ENCODE measurements at places on chromosomes 12 and 14.

DNA sequence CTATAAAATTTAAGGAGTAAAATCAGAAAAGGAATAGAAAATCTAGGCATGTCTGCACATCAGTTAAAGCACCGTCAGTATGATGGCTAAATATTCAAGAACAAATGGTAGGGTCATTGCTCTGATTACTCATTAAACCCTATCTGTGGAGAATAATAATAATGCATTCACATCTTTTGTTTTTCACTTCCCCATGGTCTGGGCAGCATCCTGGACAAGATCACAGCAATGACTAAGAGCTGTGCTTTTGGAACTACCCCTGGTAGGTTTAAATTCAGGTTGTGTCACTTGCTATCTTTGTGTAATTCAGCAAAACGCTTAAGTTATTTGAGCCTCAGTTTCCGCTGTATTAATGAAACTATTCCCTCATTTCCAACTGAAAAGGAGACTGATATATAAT, 33.1 kb downstream of the C12orf42 start:
- H3K4me3 ChIP-seq, result no peak overlapping the region
- no peak overlapping the region for H3K27ac ChIP-seq
- H3K4me1 ChIP-seq, result no peaks in the 10 kb centered on the region

DNA sequence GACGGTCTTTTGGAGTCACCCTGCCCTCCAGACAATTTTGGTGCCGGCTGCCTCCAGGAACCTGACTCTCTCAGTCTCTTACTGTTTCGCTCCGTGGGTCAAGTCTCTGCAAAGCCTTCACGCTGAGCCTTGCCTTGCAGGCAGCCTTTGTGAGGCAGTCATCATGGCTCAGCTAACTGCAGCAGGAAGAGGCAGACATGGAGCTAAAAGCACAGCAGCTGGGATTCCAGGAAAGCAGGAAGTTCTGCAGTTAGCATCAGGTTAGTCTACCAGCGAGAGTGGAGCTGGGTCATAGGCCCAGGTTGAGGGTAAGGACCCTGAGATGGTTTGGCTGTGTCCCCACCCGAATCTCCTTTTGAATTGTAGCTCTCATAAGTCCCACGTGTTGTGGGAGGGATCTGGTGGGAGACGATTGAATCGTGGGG, 305.4 kb downstream of the PCNX1 start:
- H3K36me3 ChIP-seq, result no peaks in the 10 kb centered on the region
- no peaks in the 10 kb centered on the region for H3K4me1 ChIP-seq
- peaks cover 4% of the 10 kb centered on the region for H3K27me3 ChIP-seq
- no peak overlapping the region for H3K4me3 ChIP-seq
- H3K27ac ChIP-seq, result no peak overlapping the region

DNA sequence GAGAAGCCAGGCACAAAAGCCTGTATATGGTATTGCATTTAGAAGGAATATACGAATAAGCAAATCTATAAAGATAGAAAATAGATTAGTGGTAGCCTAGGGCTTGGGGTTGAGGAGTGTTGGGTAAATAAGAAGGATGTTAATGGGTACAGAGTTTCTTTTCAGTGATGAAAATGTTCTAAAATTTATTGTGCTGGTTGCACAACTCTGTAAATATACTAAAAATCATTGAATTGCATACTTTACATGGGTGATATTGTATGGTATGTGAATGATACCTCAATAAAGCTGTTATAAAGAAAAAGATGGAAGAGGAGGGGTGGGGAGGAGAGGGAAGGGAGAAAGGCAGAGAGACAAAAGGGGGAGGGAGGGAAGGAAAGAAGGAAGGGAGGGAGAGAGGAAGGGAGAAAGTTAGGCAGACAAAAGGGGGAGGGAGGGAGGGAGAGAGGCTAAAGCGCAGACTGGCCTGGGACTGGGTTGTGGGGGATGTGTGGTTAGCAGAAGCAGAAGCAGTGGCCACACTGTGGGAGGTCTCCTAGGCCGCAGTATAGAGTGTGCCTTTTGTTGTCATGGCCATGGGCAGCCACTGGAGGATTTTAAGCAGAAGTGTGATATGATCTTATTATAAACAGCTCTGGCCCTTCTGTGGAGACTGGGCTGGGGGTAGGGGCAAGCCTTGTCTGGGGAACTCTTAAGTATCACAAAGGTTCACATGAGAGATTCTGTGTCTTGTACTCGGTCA, 73.6 kb upstream of the ELK3 start:
- H3K4me3 ChIP-seq, result no peak overlapping the region
- H3K4me1 ChIP-seq, result no peaks in the 10 kb centered on the region
- no peak overlapping the region for H3K27ac ChIP-seq
- H3K36me3 ChIP-seq, result no peaks in the 10 kb centered on the region
- no peak for DNase-seq
- H3K27me3 ChIP-seq, result no peaks in the 10 kb centered on the region

- no peaks in the 10 kb centered on the region for H3K27me3 ChIP-seq
- H3K4me1 ChIP-seq, result no peaks in the 10 kb centered on the region
- no peak overlapping the region for H3K27ac ChIP-seq
These were observed 48.6 kb upstream of the PPP1R12A start for GRCh38 chr12:79983492-79983891.

DNA sequence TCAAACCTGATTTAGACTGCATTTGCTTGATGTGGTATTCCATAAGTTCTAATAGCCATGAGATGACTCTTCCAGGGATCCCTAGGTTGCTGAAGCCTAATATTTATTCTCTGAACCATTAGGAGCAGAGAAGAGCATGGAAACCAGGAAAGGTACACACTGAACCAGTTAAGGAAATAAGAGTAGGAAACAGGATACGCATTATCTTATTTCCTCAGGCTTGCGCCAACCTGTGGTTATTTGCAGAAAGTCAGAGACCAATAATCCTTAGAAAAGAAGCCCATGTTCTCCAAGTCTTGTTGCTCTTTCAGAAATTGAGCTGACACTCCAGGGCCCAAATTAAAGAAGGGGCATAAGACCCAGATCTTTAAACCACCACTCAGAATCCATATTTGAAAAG, 41.8 kb upstream of the SMUG1 start:
- no peak overlapping the region for H3K4me3 ChIP-seq
- no peak for DNase-seq
- H3K27ac ChIP-seq, result no peak overlapping the region

DNA sequence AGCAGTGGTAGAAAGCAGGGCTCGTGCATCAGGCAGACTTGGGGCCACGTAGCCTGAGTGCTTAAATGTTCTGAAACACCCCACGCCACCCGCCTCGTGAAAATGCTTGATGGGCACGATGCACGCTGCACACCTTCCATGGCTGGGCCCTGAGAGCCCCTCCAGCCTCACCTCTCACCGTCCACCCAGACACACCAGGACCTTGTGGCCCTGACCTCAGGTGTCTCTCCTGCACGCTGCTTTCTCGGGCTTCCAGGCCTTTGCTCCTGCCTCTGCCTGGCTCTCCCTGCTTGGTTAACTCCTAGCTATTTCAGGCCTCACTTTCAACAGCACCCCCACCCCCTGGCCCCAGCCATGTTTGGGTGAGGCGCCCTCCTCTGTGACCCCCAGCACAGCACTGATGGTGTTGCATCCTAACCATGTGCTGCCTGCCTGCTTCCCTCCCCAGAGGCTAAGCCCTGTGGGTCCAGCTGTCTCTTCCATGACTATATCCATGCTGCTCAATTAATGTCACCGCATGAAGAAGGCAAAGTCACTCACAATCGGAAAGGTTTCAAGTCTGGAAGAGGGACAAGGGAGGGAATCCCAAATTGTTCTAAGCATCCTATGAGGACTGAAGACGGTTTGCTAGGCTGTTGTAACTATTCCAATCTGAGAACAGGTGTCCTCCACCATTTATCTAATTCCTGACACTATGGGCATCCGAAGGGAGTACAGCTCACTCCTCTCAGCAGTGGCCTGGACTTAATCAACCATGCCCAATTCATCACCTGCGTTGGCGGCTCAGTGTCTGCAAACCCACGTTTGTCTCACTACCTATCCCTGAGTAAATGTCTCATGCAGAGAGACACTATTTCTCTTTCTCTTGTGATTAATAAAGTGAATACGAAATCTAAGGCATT, 82.2 kb downstream of the CCDC88C start:
- no peak overlapping the region for H3K4me3 ChIP-seq
- 0 out of 2 replicates have a peak, but pooled peaks cover 6% of the 10 kb centered on the region for H3K36me3 ChIP-seq
- H3K27me3 ChIP-seq, result no peaks in the 10 kb centered on the region

DNA sequence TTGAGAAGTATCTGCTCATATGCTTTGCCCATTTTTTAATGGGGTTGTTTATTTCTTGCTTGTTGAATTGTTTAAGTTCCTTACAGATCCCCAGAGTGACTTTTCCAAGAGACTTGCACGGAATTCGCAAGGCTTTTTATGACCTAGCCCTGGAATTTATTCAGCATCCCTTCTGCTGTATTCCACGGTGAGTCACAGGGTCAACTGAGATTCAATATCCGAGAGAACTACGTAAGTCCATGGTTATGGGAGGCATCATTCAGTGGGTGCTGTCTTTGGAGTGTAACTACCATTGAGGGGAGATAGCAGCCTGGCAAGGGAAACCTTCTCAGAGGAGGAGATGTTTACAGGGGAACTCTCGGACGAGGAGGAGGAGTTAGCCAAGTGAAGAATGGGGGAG, 20.9 kb upstream of the GPRC5A start:
- H3K27ac ChIP-seq, result no peak overlapping the region
- no peaks in the 10 kb centered on the region for H3K27me3 ChIP-seq
- DNase-seq, result no peak
- no peak overlapping the region for H3K4me3 ChIP-seq
- peaks cover 19% of the 10 kb centered on the region for H3K4me1 ChIP-seq
- H3K36me3 ChIP-seq, result no peaks in the 10 kb centered on the region

DNA sequence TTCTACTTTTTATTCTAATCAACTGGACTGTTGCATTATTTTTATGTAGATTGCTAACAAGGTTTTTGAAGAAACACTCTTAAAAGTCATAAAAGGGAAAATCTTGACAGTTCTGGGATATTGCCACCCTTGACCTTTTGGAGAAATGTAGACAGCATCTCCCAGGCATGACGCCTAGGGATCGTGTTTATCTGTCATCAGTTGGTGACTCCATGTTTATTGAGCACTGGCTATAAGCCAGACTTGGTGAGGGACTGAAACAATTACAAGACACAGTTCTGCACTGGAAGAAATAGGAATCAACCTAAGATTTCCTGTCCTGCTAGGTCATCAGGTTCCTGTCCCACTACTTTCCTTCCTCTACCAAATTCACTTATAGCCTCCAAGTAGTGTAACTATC, 34.5 kb downstream of the HMGA2 start:
- H3K27ac ChIP-seq, result no peak overlapping the region
- DNase-seq, result no peak
- H3K4me1 ChIP-seq, result no peaks in the 10 kb centered on the region
- no peaks in the 10 kb centered on the region for H3K36me3 ChIP-seq
- H3K27me3 ChIP-seq, result no peaks in the 10 kb centered on the region
- no peak overlapping the region for H3K4me3 ChIP-seq

DNA sequence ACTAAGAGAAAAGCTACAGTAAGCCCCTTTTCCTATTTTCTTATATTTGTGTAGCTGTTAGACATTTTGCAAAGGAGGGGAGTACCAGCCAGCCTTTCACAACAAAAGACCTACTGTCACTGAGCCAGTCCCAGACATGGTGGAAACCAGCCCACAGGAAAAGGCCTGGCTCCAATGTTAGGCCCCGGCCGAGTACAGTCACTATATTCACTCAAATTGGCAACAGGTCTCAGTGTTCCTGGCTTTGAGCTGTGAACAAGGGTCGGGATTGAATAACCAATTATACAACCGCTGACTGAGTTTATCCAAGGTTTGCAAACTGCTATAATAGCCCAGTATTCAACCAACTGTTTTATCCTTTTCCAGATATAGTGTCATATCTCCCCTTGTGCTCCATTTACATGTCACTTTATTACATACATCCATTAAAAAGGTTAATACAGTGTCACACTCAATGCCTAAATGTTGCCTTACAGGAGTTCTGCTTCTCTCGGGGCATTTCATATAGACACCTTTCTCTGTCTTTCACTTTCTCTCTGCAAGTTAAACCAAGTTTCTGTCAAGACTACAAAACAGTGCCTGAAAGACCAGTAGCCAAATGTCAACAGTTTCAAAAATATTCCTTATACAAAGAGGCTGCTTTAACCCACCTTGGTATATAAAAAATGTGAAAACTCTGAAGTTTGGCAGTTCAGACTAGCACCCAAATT, 178.1 kb downstream of the SOX5 start:
- no peak for DNase-seq
- no peaks in the 10 kb centered on the region for H3K27me3 ChIP-seq
- no peaks in the 10 kb centered on the region for H3K36me3 ChIP-seq
- no peak overlapping the region for H3K27ac ChIP-seq
- H3K4me1 ChIP-seq, result no peaks in the 10 kb centered on the region
- no peak overlapping the region for H3K4me3 ChIP-seq

DNA sequence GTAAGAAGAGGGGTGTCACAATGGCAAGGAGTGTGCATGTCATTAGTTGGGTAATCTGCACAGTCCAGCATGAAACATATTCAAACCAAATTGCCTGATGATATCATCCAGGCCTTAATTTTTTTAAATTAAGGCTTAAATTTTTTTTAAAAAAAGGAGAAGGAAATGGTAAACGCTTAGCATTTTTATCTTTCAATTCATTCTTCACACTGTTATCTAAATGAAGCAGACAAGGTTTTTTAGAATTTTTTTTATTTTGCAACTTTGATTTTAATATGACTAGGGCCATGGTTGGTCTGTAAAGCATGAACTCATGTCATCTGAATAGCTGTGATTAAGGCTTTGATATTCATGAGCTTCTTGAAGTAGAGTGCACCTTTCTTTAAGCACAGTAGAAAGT, 362.5 kb downstream of the SYT1 start:
- H3K27ac ChIP-seq, result no peak overlapping the region
- H3K27me3 ChIP-seq, result no peaks in the 10 kb centered on the region
- no peak for DNase-seq

DNA sequence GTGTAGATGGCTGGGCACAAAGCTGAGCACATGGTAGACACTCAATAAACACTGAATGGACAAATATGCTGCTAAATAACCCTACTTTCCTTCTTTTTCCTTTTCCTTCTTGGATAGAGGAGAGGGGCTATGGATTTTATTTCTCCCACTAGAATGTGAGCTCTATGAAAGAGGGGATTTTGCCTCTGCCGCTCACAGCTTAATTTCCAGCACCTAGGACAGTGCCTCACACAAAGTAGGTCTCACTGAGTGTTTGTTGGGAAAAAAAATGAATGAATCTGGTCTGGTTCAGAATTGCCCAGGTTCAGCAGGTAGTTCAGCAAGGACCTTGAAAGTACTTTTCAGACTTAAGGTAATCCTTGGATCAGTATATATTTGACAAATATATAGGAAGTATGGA, 65.5 kb downstream of the WSCD2 start:
- H3K36me3 ChIP-seq, result no peaks in the 10 kb centered on the region
- no peak overlapping the region for H3K4me3 ChIP-seq
- no peak for DNase-seq
- H3K4me1 ChIP-seq, result peaks cover 2% of the 10 kb centered on the region
- H3K27ac ChIP-seq, result no peak overlapping the region

DNA sequence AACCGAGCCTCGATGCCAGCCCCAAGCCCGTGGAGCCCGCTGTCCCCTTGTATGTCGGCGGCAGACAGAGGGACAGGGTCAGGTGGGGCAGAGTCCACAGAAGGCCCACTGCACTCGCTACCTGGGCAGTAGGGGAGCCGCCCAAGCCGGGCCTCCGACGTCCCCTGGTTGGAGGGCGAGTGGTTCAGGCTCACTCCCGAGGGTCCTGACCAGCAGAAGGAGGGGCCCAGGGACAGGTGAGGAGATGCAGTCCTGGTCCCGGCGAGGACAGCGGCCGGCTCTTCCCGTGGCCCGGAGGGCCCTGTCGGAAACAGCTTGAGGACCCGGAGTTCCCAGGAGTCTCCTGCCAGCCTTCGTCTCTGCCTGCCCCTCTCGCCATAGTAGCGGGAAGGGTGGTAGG, 216.7 kb upstream of the SFSWAP start:
- no peaks in the 10 kb centered on the region for H3K36me3 ChIP-seq
- no peaks in the 10 kb centered on the region for H3K4me1 ChIP-seq
- no peak overlapping the region for H3K27ac ChIP-seq
- DNase-seq, result no peak
